NCI-H187 treated with DMSO at 0.1 percent for 48 hours (cell line): ENCODE measurements at places on chromosomes 16 and 17.

DNA sequence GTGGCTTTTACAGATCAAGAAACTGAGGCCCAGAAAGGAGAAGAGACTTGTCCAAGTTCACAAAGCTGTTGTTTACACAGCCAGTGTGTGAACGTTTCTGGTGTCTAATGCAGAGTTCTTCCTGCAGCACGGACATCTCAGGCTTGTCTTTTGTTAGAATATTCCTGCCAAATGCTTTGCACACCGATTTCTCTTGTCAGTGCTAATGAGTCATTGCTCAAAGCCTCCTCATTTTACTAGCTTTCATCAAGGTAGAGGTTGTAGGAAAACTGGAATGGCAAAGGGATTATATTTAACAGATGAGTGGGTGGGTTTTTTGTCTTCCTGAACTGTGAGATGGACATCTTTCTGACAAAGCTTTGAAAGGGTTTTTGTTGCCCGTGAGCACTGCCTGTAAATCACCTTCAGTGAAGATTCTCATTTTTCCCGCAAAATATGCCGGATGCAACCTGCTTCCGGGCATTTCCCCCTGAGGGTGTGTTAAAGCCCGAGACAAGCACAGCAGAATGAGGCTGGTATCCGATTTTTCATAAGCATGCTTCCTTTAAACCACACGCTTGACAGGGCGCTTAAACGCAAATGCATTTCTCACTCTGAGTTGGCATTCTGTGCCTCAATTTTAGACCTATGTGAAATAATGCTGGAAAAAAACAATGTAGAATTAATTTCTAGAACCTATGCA lies 14.7 kb downstream of the PMM2 start:
- no peak for DNase-seq

- DNase-seq = no peak
These were observed 4.2 kb upstream of the ARL2BP start for GRCh38 chr16:57240851-57241250.

- no peak for DNase-seq
These were observed 14.4 kb downstream of the TBKBP1 start for GRCh38 chr17:47708312-47708863.

- no peak for DNase-seq
These were observed 67.4 kb downstream of the CDH11 start for GRCh38 chr16:65054457-65054856.

DNA sequence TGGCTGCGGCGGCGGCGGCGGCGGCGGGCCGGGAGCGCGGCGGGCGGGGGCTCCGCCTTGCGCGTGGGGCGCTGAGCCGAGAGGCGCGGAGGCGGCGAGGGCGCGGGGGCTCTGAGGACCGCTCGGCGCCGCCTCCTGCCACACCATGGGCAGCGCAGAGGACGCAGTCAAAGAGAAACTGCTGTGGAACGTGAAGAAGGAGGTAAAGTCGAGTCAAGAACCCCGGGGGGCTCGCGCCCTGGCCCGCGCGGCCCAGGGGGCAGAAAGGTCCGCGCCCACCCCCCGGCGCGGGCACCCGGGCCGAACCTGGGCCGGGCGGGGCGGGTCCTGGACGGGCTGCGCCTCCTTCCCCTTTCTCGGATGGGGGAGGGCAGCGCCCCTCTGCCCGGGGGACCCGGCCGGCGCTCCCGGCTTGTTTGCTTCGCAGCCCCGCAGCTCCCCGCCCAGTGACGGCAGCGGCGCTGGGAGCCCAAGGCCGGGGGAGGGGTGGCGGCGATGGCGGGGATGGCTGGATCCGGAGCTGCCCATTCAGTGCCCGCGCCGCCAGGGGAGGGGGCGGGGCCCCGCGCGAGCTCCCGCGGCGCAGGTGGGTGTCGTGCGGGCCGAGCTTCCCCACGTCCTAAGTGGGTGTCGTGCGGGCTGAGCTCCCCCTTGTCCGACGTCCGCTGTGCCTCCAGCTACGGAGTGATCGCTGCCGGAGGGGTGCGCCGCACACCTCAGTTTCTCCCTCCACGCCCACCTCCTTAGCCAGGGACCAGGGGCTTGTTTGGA lies 428 bp downstream of the SGSM2 start:
- no peak for DNase-seq

DNA sequence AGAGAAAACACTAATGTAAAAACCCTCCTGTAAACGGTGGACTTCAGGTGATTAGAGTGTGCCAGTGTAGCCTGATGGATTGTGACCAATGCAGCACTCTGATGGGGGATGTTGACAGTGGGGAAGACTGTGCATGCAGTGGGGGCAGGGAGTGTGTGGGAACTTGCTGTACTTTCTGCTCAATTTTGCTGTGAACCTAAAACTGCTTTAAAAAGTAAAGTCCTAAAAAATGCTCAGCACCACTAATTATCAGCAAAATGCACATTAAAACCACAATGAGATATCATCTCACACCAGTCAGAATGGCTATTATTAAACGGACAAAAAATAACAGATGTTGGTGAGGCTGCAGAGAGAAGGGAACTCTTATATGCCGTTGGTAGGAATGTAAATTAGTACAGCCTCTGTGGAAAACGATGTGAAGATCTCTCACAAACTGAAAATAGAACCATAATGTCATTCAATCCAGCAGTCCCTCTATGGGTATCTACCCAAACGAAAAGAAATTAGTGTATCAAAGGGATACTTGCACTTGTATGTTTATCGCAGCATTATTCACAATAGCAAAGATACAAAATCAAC lies 9.7 kb upstream of the ULK2 start:
- DNase-seq = no peak

DNA sequence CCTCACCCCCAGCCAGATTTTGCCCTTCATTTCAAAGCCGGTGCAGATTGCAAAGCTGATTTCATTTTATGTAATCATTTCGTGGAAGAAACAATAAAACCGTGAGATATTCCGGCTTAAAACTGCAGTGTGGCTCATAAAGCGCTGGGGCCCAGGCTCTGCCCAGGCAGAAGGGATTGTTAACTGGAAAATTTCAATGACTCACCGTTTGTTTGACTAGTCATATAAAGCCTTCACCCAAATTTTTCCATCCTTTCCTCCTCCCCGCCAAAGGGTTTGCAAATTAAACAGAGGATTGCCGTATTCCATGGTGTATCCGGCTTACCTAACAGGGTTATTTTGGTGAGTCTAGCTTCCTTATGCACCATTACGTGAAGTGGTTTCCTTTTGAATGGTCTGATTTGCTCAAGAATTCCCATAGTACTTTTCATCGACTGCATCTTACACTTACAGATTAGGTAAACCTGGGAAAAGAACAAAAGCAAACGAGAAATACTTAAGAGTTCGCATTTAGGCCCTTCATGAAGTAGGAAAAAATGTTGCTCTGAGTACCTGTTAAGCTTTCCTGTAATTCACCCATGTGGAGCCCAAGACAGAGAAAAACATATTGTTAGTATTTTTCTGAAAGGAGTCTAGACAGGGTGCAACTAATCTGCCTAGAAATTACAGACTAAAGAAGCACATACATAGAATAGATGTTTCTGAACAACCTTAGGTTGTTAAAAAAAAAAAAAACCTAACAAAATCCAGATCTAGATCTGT lies 949 bp upstream of the GSPT1 start:
- DNase-seq = no peak

DNA sequence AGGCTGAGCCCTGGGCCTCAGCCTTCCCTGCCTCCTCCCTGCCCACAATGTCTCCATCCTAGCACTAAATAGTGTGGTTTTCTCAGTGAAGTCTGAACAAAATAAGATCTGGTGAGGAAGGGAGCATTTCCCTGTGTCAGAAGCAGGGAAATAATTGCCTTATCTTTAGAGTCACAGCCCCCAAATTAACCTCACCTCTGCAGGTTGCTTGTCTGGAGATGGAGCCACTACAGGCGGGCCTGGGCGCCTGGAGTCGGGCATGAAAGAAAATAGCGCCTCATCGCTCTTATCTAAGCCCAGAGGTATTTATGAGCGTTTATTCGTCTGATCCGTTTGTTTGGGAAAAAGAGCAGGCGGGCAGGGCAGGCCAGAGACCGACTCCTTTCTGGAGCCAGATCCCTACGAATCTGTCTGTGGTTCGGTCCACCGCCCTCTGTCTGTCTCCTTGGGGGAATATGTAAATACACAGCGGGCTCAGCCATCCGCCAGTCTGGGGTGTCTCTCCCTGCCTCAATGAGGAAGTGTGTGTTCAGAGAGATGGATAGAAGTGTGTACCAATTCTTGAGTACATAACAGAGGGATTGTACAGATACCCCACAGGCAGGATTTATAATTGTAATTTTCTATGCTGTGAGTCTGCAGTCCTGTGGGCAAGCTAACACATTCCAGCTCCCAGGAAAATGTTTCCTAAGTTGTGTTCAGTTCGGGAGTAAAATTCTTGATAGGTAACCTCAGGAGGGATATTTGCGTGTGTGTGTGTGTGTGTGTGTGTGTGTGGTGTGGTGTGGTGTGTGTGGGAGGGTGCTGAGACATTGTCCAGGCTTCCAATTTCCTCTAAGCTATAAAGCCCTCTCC lies 4.3 kb downstream of the HOXB6 start:
- no peak for DNase-seq

- no peak for DNase-seq
These were observed 17.1 kb downstream of the ZNF213 start for GRCh38 chr16:3152027-3152276.
